ENCODE measurements at places on chromosomes 6 and 20. TPM values are rescaled to one million over a fixed set of nuclear protein-coding genes. Genes with fewer than 3 reads are reported as not detected.

The PERP gene
- 53.4 TPM for total RNA-seq

The DDO gene
- total RNA-seq: 0.95 TPM

The TDP2 gene
- 292 TPM for total RNA-seq

The ENPP1 gene
- 24.0 TPM for total RNA-seq

The STX11 gene
- not detected for total RNA-seq

The HSD17B8 gene
- total RNA-seq: 65.7 TPM

The SPTLC3 gene
- total RNA-seq: 9.7 TPM

The ZBTB46 gene
- total RNA-seq: 5.4 TPM

The TAGAP gene
- total RNA-seq: 10.3 TPM

The TMEM200A gene
- 18.8 TPM for total RNA-seq

The MATN4 gene
- total RNA-seq: not detected

The HLA-DMB gene
- total RNA-seq: 17.6 TPM

The CRIP3 gene
- total RNA-seq: 0.82 TPM

The MPIG6B gene
- total RNA-seq: not detected

The TXLNB gene
- total RNA-seq: 2.1 TPM

The GRIK2 gene
- total RNA-seq: 2.0 TPM

The TGM3 gene
- total RNA-seq: 0.14 TPM

The CABLES2 gene
- 8.7 TPM for total RNA-seq

The RIMS4 gene
- total RNA-seq: not detected

The SH3BGRL2 gene
- 101 TPM for total RNA-seq

The NRSN1 gene
- not detected for total RNA-seq

The NKX2-2 gene
- total RNA-seq: not detected

The PKHD1 gene
- 0.27 TPM for total RNA-seq

The SLC22A1 gene
- 0.55 TPM for total RNA-seq

The TBX18 gene
- 0.14 TPM for total RNA-seq

The IYD gene
- total RNA-seq: 8.4 TPM

The KCNK17 gene
- total RNA-seq: not detected

The SLC22A7 gene
- not detected for total RNA-seq

The FOXF2 gene
- total RNA-seq: 10.2 TPM

The CPNE5 gene
- 3.0 TPM for total RNA-seq

The IFT52 gene
- total RNA-seq: 21.0 TPM

The PRDM13 gene
- not detected for total RNA-seq

The COX4I2 gene
- not detected for total RNA-seq

The GPR63 gene
- not detected for total RNA-seq

The BRPF3 gene
- total RNA-seq: 74.8 TPM

The LRRC73 gene
- 0.60 TPM for total RNA-seq

The SLC35D3 gene
- total RNA-seq: not detected

The SPATS1 gene
- not detected for total RNA-seq

The NKAIN2 gene
- total RNA-seq: not detected

The CLPSL2 gene
- not detected for total RNA-seq

The HNF4A gene
- total RNA-seq: 173 TPM

The RRAGD gene
- 0.80 TPM for total RNA-seq

The TNXB gene
- 47.8 TPM for total RNA-seq

The RSPO3 gene
- 0.80 TPM for total RNA-seq

The MYBL2 gene
- total RNA-seq: 1.5 TPM

The TBXT gene
- not detected for total RNA-seq

The NECAB3 gene
- 180 TPM for total RNA-seq

The COL12A1 gene
- 39.4 TPM for total RNA-seq

The SNTA1 gene
- total RNA-seq: 21.7 TPM

The CNR1 gene
- 16.1 TPM for total RNA-seq

The ULBP1 gene
- total RNA-seq: not detected

The KLC4 gene
- total RNA-seq: 296 TPM

The NT5E gene
- 22.5 TPM for total RNA-seq
